ENCODE measurements at places on chromosomes 16 and 17. TPM values are rescaled to one million over a fixed set of nuclear protein-coding genes. Genes with fewer than 3 reads are reported as not detected.
A peak's percentile ranks its signal among the peaks of the same experiment; 100 is the strongest.

DNA sequence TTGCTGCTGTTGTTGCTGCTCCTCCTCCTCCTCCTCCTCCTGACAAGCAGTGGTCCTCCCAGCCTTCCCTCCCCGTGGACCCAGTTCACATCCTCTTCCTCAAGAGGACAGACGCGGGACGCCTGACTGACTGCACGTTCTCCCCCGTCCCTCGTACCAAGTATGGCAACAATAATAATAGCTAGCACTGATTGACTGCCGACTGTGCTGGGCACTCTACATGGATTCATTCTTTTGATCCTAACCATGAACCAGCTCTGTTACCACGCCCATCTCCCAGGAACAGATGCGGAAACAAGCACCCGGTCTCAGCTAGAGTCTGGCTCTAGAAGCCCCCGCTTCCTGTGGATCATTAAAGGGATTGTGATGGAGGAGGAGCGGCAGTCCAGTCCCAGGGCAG lies 78.0 kb downstream of the GNAO1 start:
- no peak for DNase-seq

GRCh38 chr16:84836234-84836647 lies 16.5 kb downstream of the CRISPLD2 start:
- peak; percentile 77 for DNase-seq

- DNase-seq: no peak
Measured at GRCh38 chr16:85673529-85674417, 15.0 kb downstream of the GINS2 start.

DNA sequence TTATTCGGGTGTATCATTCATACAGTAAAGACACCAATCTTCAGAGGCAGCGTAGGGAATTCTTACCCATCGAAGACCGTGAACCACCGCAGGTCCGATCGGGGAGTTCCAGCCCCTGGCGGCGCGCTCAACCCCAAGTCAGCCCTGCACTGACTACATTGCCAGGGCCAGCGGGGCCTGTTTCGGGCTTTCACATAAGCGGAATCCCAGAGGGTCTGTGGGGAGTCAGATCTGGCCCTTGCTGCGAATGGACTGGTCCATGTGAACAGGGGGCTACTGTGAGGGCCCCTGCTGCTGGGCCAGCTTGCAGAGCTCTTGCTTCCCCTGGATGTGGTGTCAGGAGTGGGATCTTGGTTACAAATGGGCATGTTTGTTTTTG lies 7.6 kb downstream of the PDE6G start:
- no peak for DNase-seq

GRCh38 chr17:77300016-77300686 lies 159.4 kb downstream of the SEC14L1 start:
- no peak for DNase-seq

GRCh38 chr17:55264278-55264644 lies 499 bp upstream of the HLF start:
- DNase-seq: no peak

- no peak for DNase-seq
Measured at GRCh38 chr17:36673068-36673467, 71.7 kb downstream of the MRM1 start.

DNA sequence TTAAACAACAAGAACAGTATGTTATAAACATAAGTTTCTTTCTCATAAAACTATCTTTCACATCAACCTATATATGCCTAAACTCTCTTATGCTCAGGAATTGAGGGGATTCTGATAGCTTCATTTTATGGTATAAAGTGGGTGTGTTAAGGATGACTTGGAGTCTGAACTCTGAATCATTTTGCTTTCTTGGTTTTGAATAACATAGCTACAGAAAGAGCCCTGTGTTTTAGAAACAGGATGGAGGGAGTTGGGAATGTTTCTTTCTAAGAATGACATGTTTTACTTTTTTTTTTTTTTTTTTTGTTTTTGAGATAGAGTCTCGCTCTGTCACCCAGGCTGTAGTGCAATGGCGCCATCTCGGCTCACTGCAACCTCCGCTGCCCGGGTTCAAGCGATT lies 50.1 kb downstream of the RHOT1 start:
- DNase-seq: no peak

GRCh38 chr17:83012868-83013778 lies 66.3 kb upstream of the METRNL start:
- DNase-seq: no peak

DNA sequence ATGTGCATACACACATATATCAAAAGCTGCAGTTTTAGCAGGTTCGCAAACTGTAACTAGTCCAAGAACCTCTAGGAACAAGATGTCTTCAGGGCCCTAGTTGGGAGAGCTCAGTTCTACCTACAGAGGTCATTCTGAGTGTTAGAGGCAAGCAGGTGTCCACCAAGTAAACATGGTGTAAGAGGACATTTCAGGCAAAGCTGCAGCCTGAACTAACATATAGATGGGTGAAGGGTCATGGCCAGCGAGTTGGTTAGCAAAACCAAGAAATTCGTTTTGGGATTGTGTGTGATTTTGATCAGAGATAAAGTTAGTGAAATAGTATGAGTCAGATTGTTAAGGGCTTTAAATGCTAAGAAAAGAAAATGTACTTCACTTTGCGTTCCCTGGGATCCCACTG lies 24.6 kb downstream of the C17orf75 start:
- no peak for DNase-seq

- DNase-seq: no peak
Measured at GRCh38 chr17:77610972-77611521, 347.5 kb upstream of the TNRC6C start.

- peak; percentile 12 for DNase-seq
Measured at GRCh38 chr16:54933281-54934011, 2.8 kb downstream of the IRX5 start.

GRCh38 chr16:88282564-88283395 lies 100.0 kb upstream of the ZNF469 start:
- no peak for DNase-seq

GRCh38 chr17:18855831-18856569 lies 1.9 kb upstream of the PRPSAP2 start:
- DNase-seq: peak; percentile 95

DNA sequence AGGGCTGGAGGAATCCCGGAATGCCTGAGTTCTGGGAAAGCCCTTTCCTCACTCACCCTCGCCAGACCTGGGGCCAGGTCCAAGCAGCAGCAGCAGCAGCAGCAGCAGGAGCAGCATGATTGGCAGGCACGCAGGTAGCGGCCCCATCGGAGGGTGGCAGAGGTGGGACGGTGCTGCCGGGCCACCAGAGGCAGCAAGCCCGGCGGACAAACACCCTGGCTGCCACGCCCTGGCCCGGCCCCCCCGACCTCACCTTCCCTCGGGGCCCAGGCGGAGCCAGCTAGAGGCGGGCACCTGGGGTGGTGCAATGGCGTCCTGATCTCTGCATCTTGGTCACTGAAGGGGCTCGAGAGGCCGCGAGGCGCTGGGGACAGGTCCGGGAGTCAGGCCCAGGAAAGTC lies 122.4 kb downstream of the LAT start:
- DNase-seq: no peak

- no peak for DNase-seq
Measured at GRCh38 chr17:79023180-79023705, 726 bp upstream of the C1QTNF1 start.

DNA sequence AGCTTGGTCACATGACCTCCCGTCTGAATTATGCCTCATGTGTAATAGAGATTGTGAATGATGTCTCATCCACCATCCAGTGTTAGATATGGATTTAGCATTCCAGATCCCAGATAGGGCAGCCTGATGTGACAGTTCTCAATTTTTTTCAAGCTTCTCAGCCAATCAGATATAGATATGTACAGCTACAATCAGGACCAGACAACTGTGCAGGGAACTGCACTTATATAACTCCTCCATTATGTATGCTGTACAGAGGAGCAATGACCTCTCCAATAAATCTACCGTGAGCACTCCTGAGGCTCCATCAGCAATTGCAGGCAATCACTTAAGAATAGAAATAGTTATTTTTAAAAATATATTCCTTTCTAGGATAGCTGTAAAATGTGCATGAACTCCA lies 722.8 kb upstream of the SOX9 start:
- DNase-seq: no peak

NPW gene
- polyA plus RNA-seq: 3.8 TPM

C1QTNF1 gene
- polyA plus RNA-seq: 1.9 TPM

ENKD1 gene
- 25.8 TPM for polyA plus RNA-seq

SLC5A2 gene
- polyA plus RNA-seq: 62.1 TPM

TP53TG3B gene
- polyA plus RNA-seq: not detected

KRT24 gene
- polyA plus RNA-seq: not detected

CUEDC1 gene
- 42.2 TPM for polyA plus RNA-seq

KRTAP9-2 gene
- not detected for polyA plus RNA-seq

REXO5 gene
- polyA plus RNA-seq: 7.9 TPM

TMEM98 gene
- 216 TPM for polyA plus RNA-seq
